ENCODE measurements at places on chromosomes 1 and 21.

- no peak for DNase-seq
These were observed 31.9 kb downstream of the PUM1 start for GRCh38 chr1:31033598-31033997.

DNA sequence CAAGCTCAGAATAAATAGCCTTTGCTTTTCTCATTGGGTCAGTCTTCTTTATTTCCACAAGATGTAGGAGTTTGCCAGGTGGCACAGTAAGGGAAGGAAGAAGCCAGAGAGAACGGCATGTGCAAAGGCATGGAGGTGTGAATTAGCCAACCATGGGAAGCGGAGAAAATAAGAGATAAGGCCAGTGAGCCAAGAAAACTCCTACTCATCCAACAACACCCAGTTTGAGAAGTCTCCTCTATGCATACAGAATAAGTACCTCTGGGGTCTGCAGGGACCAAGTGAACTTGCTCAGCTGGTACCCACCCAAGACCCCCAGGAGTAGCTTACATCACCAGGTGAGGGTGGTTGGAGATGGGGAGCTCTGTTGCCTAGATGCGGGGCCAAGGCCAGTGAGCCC, 66.7 kb downstream of the TAS1R2 start:
- DNase-seq: no peak

GRCh38 chr1:31573261-31573660, 3.1 kb upstream of the TINAGL1 start:
- DNase-seq: no peak

- peak; percentile 16 for DNase-seq
These were observed 418.8 kb downstream of the PTPRU start for GRCh38 chr1:29655145-29655544.

- DNase-seq: no peak
These were observed 56.5 kb downstream of the GATAD2B start for GRCh38 chr1:153866045-153866850.

- no peak for DNase-seq
These were observed 431.3 kb downstream of the MRPL39 start for GRCh38 chr21:25175938-25176337.

GRCh38 chr1:177069490-177069889, 95.0 kb downstream of the ASTN1 start:
- no peak for DNase-seq

- no peak for DNase-seq
These were observed 109.4 kb downstream of the NRDC start for GRCh38 chr1:51768971-51769588.

- DNase-seq: no peak
These were observed 91.4 kb downstream of the LYST start for GRCh38 chr1:235775246-235775860.

- DNase-seq: no peak
These were observed 21.6 kb upstream of the NID1 start for GRCh38 chr1:236086537-236086936.

Data from right forelimb (tissue), 1 donor.